ENCODE measurements at places on chromosomes 1 and 21. TPM values are rescaled to one million over a fixed set of nuclear protein-coding genes. Genes with fewer than 3 reads are reported as not detected.

- H3K4me3 ChIP-seq, result no peak overlapping the region
- H3K27ac ChIP-seq, result peak overlapping the region; percentile 53
- H3K4me1 ChIP-seq, result peaks cover 16% of the 10 kb centered on the region
- H3K36me3 ChIP-seq, result no peaks in the 10 kb centered on the region
- H3K27me3 ChIP-seq, result no peaks in the 10 kb centered on the region
- no peak for DNase-seq
Observed at GRCh38 chr1:200314085-200314750, 95.6 kb downstream of the ZNF281 start.

LCE2B gene
- total RNA-seq, result not detected

HNRNPCL2 gene
- total RNA-seq, result not detected

IL12RB2 gene
- total RNA-seq, result not detected

GRCh38 chr1:11913291-11913690 lies 12.9 kb downstream of the KIAA2013 start:
- no peak overlapping the region for H3K4me3 ChIP-seq
- DNase-seq, result no peak
- H3K36me3 ChIP-seq, result no peaks in the 10 kb centered on the region
- peaks cover 8% of the 10 kb centered on the region for H3K4me1 ChIP-seq
- H3K27ac ChIP-seq, result no peak overlapping the region

ARMH1 gene
- total RNA-seq, result 2.7 TPM

DNA sequence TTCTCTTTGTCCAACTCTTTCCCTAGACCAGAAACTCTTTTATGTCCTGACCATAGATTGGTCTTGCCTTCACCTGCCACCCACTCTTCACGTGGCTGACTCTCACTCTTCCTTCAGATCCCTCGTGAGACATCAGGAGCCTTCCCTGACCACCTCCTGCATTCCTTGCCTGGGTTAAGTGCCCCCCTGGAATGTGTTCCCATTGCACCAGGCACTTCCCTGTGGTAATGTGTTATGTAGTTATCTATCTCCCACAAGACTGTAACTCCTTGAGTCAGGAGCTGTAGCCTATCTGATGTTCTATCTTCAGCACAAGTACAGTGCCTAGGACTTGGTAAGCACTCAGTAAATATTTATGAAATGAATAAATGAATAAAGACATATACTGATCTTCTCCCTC lies 111.2 kb upstream of the CTTNBP2NL start:
- no peak for DNase-seq
- no peaks in the 10 kb centered on the region for H3K4me1 ChIP-seq
- H3K27ac ChIP-seq, result no peak overlapping the region

DNA sequence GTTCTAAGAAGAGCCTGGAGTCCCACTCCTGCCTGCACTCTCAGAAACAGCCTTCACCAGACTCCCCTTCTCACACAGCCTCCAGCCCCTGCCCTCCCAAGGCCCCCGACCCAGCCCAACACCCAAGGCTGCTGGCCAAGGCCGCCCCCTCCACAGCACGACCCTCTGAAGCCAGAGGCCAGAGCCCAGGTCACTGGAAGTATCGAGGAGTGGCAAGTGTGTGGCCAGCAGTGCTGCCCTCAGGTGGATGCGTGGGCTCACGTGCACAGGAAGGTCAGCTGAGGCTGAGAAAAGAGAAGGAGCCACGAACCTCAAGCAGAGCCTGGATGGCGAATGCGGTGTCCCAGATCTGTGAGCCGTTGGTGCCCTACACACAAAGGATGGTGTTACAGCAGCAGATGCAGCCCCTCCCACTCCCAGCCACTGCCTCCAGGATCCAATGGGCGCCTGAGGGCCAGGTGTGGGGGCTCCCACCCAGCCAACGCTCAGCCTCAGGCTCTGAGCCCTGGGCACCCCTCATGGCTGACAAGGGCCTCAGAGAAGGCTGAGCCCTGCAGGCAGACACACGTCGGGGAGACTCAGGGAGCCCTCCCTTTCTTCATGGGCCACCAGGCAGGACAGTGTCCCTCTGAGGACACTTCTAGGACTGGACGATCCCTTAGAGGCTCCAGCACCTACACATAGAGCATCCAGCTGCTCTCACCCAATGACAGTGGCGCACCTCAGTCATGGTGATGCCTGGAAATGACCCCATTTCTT lies 18.0 kb downstream of the LSS start:
- H3K36me3 ChIP-seq, result peaks cover 18% of the 10 kb centered on the region
- H3K27ac ChIP-seq, result no peak overlapping the region
- no peak for DNase-seq
- H3K4me3 ChIP-seq, result no peak overlapping the region

- peaks cover 35% of the 10 kb centered on the region for H3K4me1 ChIP-seq
- peak overlapping the region; percentile 39 for H3K27ac ChIP-seq
- no peak for DNase-seq
- H3K4me3 ChIP-seq, result no peak overlapping the region
- no peaks in the 10 kb centered on the region for H3K27me3 ChIP-seq
- H3K36me3 ChIP-seq, result no peaks in the 10 kb centered on the region
Observed at GRCh38 chr21:20968391-20968790, 29.8 kb upstream of the NCAM2 start.

NEGR1 gene
- 5.0 TPM for total RNA-seq

TMEM222 gene
- 46.5 TPM for total RNA-seq

DNA sequence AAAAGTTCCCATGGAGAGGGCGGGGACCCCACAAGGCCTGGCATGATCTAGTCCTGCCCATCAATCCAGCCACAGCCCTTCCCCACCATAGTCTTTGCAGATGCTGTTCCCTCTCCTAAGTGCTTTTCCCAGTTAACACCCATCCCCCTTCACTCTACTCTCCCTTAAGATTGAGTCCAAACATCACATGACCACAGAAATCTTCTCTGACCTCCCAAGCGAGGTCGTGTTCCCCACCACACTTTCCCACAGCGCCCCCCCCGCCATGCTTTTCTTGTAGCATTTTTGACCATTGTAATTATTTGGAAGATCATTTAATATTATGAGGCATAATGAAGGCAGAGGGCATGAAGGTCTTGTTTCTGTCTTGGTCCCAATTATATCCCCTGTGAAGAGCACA lies 4.3 kb upstream of the HSPG2 start:
- no peak overlapping the region for H3K4me3 ChIP-seq
- H3K27me3 ChIP-seq, result no peaks in the 10 kb centered on the region
- peaks cover 57% of the 10 kb centered on the region for H3K4me1 ChIP-seq
- no peaks in the 10 kb centered on the region for H3K36me3 ChIP-seq

LCE3D gene
- not detected for total RNA-seq

ADCY10 gene
- 0.94 TPM for total RNA-seq

DNM3 gene
- total RNA-seq, result 3.7 TPM

DNA sequence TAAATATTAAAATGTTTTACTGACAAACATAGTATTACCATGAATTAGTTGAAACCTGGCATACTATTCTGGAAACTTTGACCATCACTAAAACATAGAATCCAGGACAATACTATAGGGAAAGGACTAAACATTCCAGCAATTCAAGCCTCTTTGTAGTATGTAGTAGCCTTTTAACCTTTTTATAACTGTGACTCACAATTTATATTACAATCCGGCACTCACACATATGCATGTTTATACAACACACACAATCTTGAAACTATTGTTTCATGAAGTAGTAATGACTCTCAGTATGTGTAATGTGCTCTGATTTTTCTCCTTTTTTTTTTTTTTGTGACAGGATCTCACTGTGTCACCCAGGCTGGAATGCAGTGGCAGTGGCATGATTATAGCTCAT lies 64.3 kb downstream of the ANKRD13C start:
- peaks cover 25% of the 10 kb centered on the region for H3K36me3 ChIP-seq
- H3K27me3 ChIP-seq, result no peaks in the 10 kb centered on the region
- no peak overlapping the region for H3K4me3 ChIP-seq
- no peak for DNase-seq

CD1E gene
- total RNA-seq, result not detected

DNA sequence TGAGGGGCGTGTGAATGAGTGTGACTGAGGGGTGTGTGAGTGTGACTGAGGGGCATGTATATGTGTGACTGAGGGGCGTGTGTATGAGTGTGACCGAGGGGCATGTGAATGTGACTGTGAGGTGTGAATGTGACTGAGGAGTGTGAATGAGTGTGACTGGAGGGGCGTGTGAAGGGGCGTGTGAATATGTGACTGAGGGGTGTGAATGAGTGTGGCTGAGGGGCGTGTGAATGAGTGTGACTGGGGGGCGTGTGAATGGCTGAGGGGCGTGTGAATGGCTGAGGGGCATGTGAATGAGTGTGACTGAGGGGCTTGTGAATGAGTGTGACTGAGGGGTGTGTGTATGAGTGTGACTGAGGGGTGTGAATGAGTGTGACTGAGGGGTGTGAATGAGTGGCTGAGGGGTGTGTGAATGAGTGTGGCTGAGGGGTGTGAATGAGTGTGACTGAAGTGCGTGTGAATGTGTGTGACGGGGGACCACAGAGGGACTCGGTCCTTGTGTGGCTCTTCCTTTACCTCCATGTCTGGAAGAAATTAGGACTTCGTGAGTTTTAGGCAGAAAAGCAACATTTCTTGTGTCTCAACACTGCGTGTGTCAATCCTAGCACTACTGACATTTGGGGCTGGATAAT lies 105.8 kb downstream of the GLIS1 start:
- no peaks in the 10 kb centered on the region for H3K27me3 ChIP-seq
- no peak overlapping the region for H3K4me3 ChIP-seq
- H3K36me3 ChIP-seq, result no peaks in the 10 kb centered on the region
- peaks cover 18% of the 10 kb centered on the region for H3K4me1 ChIP-seq
- no peak overlapping the region for H3K27ac ChIP-seq
- DNase-seq, result peak; percentile 46

ANKRD35 gene
- not detected for total RNA-seq

DNA sequence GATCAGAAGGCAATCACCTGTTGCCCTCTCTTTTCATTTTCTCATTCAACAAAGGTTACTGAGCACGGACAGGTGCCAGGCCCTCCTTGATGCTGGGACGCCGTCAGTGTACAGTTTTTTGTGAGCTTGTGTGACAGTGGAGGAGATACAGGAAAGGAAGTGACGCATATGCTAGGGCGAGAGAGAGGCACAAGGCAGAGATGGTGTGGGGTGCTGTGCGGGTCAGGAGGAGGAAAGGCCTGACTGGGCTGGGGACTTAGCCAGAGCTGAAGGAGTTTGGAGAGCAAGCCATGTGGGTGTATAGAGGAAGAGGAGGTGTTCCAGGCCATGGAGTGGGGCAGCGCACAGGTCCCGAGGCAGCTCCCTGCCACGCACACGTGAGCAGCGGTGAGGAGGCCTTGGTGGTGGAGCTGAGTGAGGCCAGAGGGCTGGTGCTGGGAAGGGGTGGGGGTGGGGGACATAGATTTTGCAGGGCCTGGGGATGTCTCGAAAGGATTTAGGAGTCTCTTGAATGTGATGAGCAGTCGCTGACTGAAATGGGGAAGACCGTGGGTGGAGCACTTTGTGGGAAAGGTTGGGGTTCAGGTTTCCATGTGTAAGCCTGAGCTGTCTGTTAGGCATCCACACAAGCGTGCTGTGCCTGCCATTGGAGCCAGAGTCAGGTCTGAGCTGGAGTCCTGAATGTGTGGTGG lies 46.0 kb downstream of the TRAPPC10 start:
- H3K4me1 ChIP-seq, result peaks cover 37% of the 10 kb centered on the region
- no peak overlapping the region for H3K4me3 ChIP-seq
- no peaks in the 10 kb centered on the region for H3K27me3 ChIP-seq
- peaks cover 42% of the 10 kb centered on the region for H3K36me3 ChIP-seq

TENT5C gene
- total RNA-seq, result 0.05 TPM

DNAJC28 gene
- 2.1 TPM for total RNA-seq

DNA sequence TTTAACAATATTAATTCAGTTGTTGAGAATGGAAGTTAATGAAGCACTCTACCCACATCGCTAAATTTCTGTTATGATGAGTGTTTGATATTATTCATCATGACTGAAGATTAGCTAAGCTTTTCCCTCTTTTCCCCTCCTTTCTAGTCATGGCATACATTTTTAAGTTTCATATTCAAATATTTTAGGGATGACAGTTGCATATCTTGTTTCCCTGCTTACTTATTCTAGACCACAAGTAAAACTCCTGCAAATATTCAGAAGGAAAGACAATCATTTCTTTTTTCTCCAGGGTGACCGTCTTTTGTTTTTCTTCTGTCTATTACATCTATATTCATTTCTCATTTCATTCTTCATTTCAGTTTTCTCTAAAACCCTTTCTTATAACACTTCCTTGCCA lies 906.0 kb downstream of the ADGRL2 start:
- peaks cover 52% of the 10 kb centered on the region for H3K4me1 ChIP-seq
- DNase-seq, result no peak
- H3K27ac ChIP-seq, result peak overlapping the region; percentile 73
- no peaks in the 10 kb centered on the region for H3K27me3 ChIP-seq
- no peaks in the 10 kb centered on the region for H3K36me3 ChIP-seq

DNA sequence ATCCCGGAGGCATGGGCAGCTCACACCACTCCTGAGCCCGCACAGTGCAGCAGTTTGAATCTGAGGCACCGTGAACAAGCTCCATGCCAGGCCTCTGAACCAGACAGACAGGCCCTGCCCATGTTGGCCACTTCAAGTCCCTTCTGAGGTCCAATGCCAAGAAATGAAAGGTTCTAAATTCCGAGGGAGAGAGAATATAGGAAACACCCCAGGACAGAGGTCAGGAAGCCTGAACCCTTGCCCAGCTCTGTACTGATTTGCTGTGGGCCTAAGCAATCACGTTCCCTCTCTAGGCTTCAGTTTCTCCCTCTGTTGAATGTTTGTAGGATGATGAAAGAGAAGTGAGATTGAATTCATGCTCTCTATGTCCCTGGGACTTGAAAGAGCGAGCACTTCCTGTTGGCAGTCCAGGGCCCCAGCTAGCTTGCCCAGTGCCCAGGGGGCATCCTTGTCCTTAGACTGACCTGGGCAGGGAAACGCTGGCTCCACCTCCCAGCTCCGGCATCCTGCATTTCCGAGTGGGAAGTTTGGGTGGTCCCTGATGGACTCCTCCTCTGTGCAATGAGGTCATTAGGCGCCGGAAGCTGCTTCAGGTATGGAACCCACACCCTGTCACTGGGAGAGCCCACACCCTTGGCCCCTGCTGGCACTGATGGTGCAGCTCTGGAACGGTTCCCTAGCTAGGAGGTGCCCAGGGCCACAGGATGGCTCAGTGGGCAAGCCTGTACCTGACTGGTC lies 242.4 kb upstream of the TMEM51 start:
- H3K27me3 ChIP-seq, result no peaks in the 10 kb centered on the region
- H3K36me3 ChIP-seq, result no peaks in the 10 kb centered on the region
- peak overlapping the region; percentile 71 for H3K27ac ChIP-seq
- H3K4me3 ChIP-seq, result no peak overlapping the region
- H3K4me1 ChIP-seq, result peaks cover 40% of the 10 kb centered on the region

GRCh38 chr1:47813970-47814369 lies 183.2 kb downstream of the TRABD2B start:
- H3K27me3 ChIP-seq, result no peaks in the 10 kb centered on the region
- no peak overlapping the region for H3K4me3 ChIP-seq
- H3K36me3 ChIP-seq, result no peaks in the 10 kb centered on the region
- peaks cover 62% of the 10 kb centered on the region for H3K4me1 ChIP-seq
- no peak overlapping the region for H3K27ac ChIP-seq

- H3K36me3 ChIP-seq, result no peaks in the 10 kb centered on the region
- H3K27ac ChIP-seq, result no peak overlapping the region
- no peak for DNase-seq
Observed at GRCh38 chr1:57252597-57253294, 171.1 kb downstream of the DAB1 start.

- DNase-seq, result peak; percentile 88
- peak overlapping the region; percentile 39 for H3K4me3 ChIP-seq
Observed at GRCh38 chr1:212470059-212470458, 37.3 kb downstream of the NENF start.

All from osteocyte (in vitro differentiated cells).